ENCODE measurements at places on chromosomes 13 and 19. TPM values are rescaled to one million over a fixed set of nuclear protein-coding genes. Genes with fewer than 3 reads are reported as not detected.

SYNE4 gene
- 0.24 TPM for total RNA-seq

CCDC70 gene
- not detected for total RNA-seq

ACOD1 gene
- total RNA-seq, result not detected

PINLYP gene
- total RNA-seq, result 0.18 TPM

MBD3L3 gene
- total RNA-seq, result not detected
